ENCODE measurements at places on chromosomes 11 and 22. TPM values are rescaled to one million over a fixed set of nuclear protein-coding genes. Genes with fewer than 3 reads are reported as not detected.

The APOA4 gene
- total RNA-seq, result not detected

The OR2AG2 gene
- under 0.01 TPM for total RNA-seq

The PRODH gene
- total RNA-seq, result 14.7 TPM

The GSTT4 gene
- not detected for total RNA-seq

The TMEM135 gene
- 14.3 TPM for total RNA-seq

The TIMP3 gene
- total RNA-seq, result 77.6 TPM

The SCGB1A1 gene
- total RNA-seq, result not detected

The KIRREL3 gene
- not detected for total RNA-seq

The C11orf21 gene
- total RNA-seq, result not detected

The TRIM48 gene
- total RNA-seq, result not detected

The LGR4 gene
- 24.8 TPM for total RNA-seq

The RELA gene
- 10.7 TPM for total RNA-seq

The OR1S2 gene
- total RNA-seq, result not detected

The CCDC116 gene
- not detected for total RNA-seq

The MS4A12 gene
- total RNA-seq, result not detected

The ZBTB3 gene
- total RNA-seq, result 9.9 TPM

The PATL1 gene
- 4.0 TPM for total RNA-seq

The PHLDB1 gene
- total RNA-seq, result 10.2 TPM

The DBX1 gene
- total RNA-seq, result not detected

The ZNF280B gene
- 0.21 TPM for total RNA-seq

The HEPHL1 gene
- 2.2 TPM for total RNA-seq

The CEND1 gene
- total RNA-seq, result not detected

The OR52A1 gene
- under 0.01 TPM for total RNA-seq

The TRIM6 gene
- total RNA-seq, result 3.1 TPM

The GRM5 gene
- total RNA-seq, result not detected

The MMP13 gene
- total RNA-seq, result not detected

The SELENOH gene
- total RNA-seq, result 153 TPM

The OVOL1 gene
- total RNA-seq, result 61.7 TPM

The TSPO gene
- 781 TPM for total RNA-seq

The ESAM gene
- not detected for total RNA-seq

The OR10D3 gene
- not detected for total RNA-seq

The TMEM132A gene
- total RNA-seq, result 208 TPM

The FOLR2 gene
- total RNA-seq, result not detected

The ABTB2 gene
- 0.43 TPM for total RNA-seq

The OR10A2 gene
- under 0.01 TPM for total RNA-seq

The AIFM3 gene
- 1.9 TPM for total RNA-seq

The IFT27 gene
- total RNA-seq, result 8.9 TPM

The CCND1 gene
- 427 TPM for total RNA-seq

The MMP10 gene
- 7.7 TPM for total RNA-seq

The SEPTIN3 gene
- not detected for total RNA-seq

The CD59 gene
- 186 TPM for total RNA-seq

The OR8D1 gene
- not detected for total RNA-seq

The WNT11 gene
- total RNA-seq, result not detected

The DRICH1 gene
- total RNA-seq, result not detected

The POU2AF3 gene
- total RNA-seq, result not detected

The EFCAB6 gene
- 1.1 TPM for total RNA-seq

The MMP7 gene
- 1.3 TPM for total RNA-seq

The OR6A2 gene
- total RNA-seq, result under 0.01 TPM

The C22orf31 gene
- not detected for total RNA-seq

The PDGFB gene
- 21.2 TPM for total RNA-seq

The GLYATL1 gene
- total RNA-seq, result under 0.01 TPM

All from tracheal epithelial cell (primary cell).